A549 treated with Hydrocortisone at 1 μM for 4 hours (cell line): ENCODE measurements at places on chromosomes 2 and 18. TPM values are rescaled to one million over a fixed set of nuclear protein-coding genes. Genes with fewer than 3 reads are reported as not detected.

IFIH1 gene
- total RNA-seq, result 0.83 to 1.3 TPM (median 1.2 TPM) in 5 replicates

DPYSL5 gene
- 3.8 to 6.2 TPM (median 5.2 TPM) in 5 replicates for total RNA-seq

AOX1 gene
- total RNA-seq, result 4.1 to 8.6 TPM (median 4.8 TPM) in 5 replicates

ZBTB7C gene
- 0.18 to 0.36 TPM (median 0.26 TPM) in 5 replicates for total RNA-seq

IL36RN gene
- total RNA-seq, result 0.14 TPM in 1 of 5 replicates, not detected in the others

ANKRD36B gene
- 4.3 to 5.9 TPM (median 5.4 TPM) in 5 replicates for total RNA-seq

FZD7 gene
- 5.6 to 6.5 TPM (median 6.2 TPM) in 5 replicates for total RNA-seq

BCL11A gene
- 0.03 to 0.25 TPM (median 0.13 TPM) in 5 replicates for total RNA-seq

TPO gene
- total RNA-seq, result 0.07 to 0.17 TPM (median 0.10 TPM) in 5 replicates

KIF5C gene
- 0.21 to 0.46 TPM (median 0.32 TPM) in 5 replicates for total RNA-seq

ANKRD62 gene
- not detected in 5 replicates for total RNA-seq

EN1 gene
- total RNA-seq, result 0.51 to 1.1 TPM (median 0.86 TPM) in 5 replicates

ALLC gene
- total RNA-seq, result 0.07 TPM in 1 of 5 replicates, not detected in the others

SKOR2 gene
- not detected in 5 replicates for total RNA-seq

FBXO48 gene
- 0.45 to 0.59 TPM (median 0.56 TPM) in 5 replicates for total RNA-seq

SERPINB11 gene
- total RNA-seq, result 0.07 TPM in 1 of 5 replicates, not detected in the others

LRRTM4 gene
- not detected in 5 replicates for total RNA-seq

REG3G gene
- not detected in 5 replicates for total RNA-seq

FN1 gene
- total RNA-seq, result 185 to 307 TPM (median 197 TPM) in 5 replicates

PRKAG3 gene
- total RNA-seq, result not detected in 5 replicates

SESTD1 gene
- total RNA-seq, result 16.5 to 29.7 TPM (median 25.9 TPM) in 5 replicates

GALNT3 gene
- 0.06 TPM in 1 of 5 replicates, not detected in the others for total RNA-seq

LHCGR gene
- total RNA-seq, result not detected in 5 replicates

MSH6 gene
- total RNA-seq, result 75.7 to 110 TPM (median 88.0 TPM) in 5 replicates

MSTN gene
- total RNA-seq, result not detected in 5 replicates

GCG gene
- not detected in 5 replicates for total RNA-seq

PDCD1 gene
- total RNA-seq, result 0.12 TPM in 1 of 5 replicates, not detected in the others

PAX8 gene
- total RNA-seq, result 0.54 to 1.3 TPM (median 0.97 TPM) in 5 replicates

CFC1 gene
- total RNA-seq, result 0.09 to 0.10 TPM in 2 of 5 replicates, not detected in the others

SERPINB12 gene
- not detected in 5 replicates for total RNA-seq

ARHGEF4 gene
- 9.3 to 12.1 TPM (median 9.8 TPM) in 5 replicates for total RNA-seq

ASB18 gene
- not detected in 5 replicates for total RNA-seq

CNRIP1 gene
- 1.7 to 2.1 TPM (median 1.8 TPM) in 5 replicates for total RNA-seq

MTLN gene
- total RNA-seq, result 104 to 128 TPM (median 122 TPM) in 5 replicates

TMEM247 gene
- total RNA-seq, result not detected in 5 replicates

C2orf92 gene
- total RNA-seq, result 0.71 to 1.0 TPM (median 0.83 TPM) in 5 replicates

MYO7B gene
- total RNA-seq, result 0.12 to 0.31 TPM (median 0.21 TPM) in 5 replicates

AQP12B gene
- total RNA-seq, result not detected in 5 replicates

DSEL gene
- total RNA-seq, result 0.37 to 0.62 TPM (median 0.43 TPM) in 5 replicates

CRYBA2 gene
- not detected in 5 replicates for total RNA-seq

ASAP2 gene
- total RNA-seq, result 36.1 to 59.0 TPM (median 49.8 TPM) in 5 replicates

FOXD4L1 gene
- 0.21 to 0.55 TPM (median 0.29 TPM) in 5 replicates for total RNA-seq

HOXD13 gene
- 0.13 to 0.26 TPM (median 0.15 TPM) in 5 replicates for total RNA-seq

CCDC88A gene
- total RNA-seq, result 18.3 to 26.7 TPM (median 22.4 TPM) in 5 replicates

FEV gene
- total RNA-seq, result not detected in 5 replicates
